ENCODE measurements at places on chromosomes 16 and 17.

- no peak for DNase-seq
These were observed 9.3 kb downstream of the C16orf90 start for GRCh38 chr16:3485821-3486505.

DNA sequence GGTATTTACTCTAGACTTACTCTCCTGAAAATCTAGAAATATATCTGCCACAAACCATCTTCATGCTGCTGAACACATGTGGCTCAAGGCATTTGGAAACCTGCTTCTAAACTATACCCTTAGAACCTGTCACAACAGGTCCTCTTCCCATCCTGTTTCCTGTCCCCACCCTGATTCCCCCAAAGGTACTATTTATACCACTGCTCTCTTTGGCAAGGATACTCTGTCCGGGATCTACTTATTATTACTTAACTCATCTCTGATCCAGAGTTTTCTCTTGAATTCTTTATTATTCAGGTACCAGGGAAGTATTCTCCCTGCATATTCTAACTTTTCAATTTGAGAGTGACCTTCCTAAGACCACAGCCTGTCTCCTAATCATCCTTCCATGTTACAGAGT is 33.4 kb downstream of the TRAF4 start:
- DNase-seq, result no peak

DNA sequence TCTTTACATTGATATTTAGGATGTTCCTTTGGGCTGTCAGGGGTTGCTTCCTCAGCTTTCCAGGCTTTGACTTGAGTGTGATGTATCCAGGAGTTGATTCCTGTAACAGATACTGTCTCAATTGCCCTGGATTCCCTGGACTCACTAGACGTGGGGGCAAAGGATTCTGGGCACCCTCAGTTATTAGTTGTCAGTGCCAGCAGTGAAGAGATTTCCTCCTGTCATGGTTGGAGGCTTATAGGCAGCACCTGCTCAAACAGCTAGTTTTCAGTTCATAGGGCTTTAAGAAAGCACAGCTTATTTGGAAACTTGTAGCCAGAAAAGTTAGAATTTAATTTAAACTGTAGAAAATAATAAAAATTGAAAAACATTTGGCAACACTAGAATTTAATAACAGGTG is 9.5 kb upstream of the B4GALNT2 start:
- no peak for DNase-seq

- no peak for DNase-seq
These were observed 16.6 kb downstream of the COL1A1 start for GRCh38 chr17:50184611-50185398.

All from stimulated activated CD4-positive, alpha-beta T cell treated with anti-CD3 and anti-CD28 coated beads, Interleukin-12 subunit alpha, Interleukin-12 subunit beta, amount 100 ng/mL, for 24 hours (primary cell).